Kidney epithelial cell (primary cell): ENCODE measurements at places on chromosomes 16 and 17. TPM values are rescaled to one million over a fixed set of nuclear protein-coding genes. Genes with fewer than 3 reads are reported as not detected.

The MYL4 gene
- total RNA-seq: not detected in 2 replicates

DNA sequence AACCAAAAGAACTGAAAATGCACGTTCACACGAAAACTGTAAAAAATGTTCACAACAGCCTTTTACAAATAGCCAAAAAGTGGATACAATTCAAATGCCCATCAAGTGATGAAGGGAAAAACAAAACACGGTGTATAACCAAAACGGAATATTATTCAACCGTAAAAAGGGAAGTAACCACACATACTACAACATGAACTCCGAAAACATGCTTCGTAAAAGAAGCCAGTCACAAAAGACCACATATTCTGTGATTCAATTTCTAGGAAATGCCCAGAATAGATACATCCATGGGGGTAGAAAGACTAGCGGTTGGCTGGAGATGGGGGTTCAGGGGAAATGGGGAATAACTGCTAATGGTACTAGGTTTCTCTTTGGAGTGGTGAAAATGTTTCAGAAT, 81.5 kb upstream of the TRAP1 start:
- DNase-seq: no peak

The GPR142 gene
- total RNA-seq: not detected in 2 replicates

The TOX3 gene
- 7.4 and 7.9 TPM in 2 replicates for total RNA-seq
